Esophagus squamous epithelium (tissue), 5 donors: ENCODE measurements at places on chromosomes 1 and 21. TPM values are rescaled to one million over a fixed set of nuclear protein-coding genes. Genes with fewer than 3 reads are reported as not detected.

Gene INSRR
- total RNA-seq: not detected

GRCh38 chr21:34687745-34688144, 19.0 kb downstream of the CLIC6 start:
- DNase-seq: no peak

GRCh38 chr1:34549199-34549598, 205.6 kb upstream of the GJB5 start:
- no peak for DNase-seq

GRCh38 chr1:6270401-6270800, 9.5 kb upstream of the GPR153 start:
- DNase-seq: no peak

Gene IRF6
- 100 TPM for total RNA-seq

DNA sequence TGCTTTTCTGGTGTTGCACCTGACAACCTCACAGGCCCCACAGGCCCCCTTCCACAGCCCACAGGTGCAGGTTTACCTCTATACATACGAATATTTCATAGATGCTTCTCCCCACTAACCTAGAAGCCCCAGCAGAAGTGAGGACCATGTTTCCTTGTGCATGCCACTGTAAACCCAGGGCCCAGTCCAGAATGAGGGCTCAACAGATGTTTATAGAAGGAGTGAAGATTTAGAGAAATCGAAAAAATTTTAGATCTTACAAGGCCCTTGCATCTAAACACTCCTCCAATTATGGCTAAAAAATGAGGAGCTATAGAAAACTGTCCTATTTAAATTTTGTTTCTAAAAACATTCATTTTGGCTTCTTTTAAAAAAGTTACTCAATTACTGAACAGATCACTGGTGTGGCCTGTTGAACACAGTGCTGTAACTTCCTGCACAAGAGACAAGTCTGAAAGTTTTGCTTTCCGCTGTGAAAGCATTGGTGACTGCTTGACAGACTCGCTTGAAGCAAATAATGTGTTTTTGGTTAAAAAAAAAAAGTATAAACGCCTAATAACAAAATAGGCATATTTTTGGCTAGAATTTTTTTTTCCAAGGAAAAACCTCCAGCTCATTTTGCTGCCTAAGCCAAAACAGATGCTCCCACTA, 1.2 kb downstream of the ABCB10 start:
- no peak for DNase-seq

GRCh38 chr1:71054281-71054731, 6.7 kb upstream of the PTGER3 start:
- DNase-seq: no peak

DNA sequence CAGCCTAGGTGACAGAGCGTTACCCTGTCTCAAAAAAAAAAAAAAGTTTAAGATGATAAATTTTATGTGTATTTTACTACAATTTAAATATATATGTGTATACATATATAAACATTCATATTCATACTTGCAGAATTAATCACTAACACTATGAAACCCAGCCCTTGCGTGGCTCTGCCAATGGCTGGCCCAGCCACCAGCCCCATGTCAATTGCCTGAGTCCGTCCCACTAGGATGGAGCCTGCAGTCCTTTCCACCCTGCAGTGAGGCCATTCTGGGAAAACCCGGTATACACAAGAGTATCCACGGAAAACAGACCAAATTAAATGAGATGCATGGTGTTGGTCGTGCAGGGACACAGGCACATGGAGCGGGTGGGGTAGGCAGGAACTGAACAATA, 49.7 kb downstream of the TCP10L start:
- DNase-seq: no peak

DNA sequence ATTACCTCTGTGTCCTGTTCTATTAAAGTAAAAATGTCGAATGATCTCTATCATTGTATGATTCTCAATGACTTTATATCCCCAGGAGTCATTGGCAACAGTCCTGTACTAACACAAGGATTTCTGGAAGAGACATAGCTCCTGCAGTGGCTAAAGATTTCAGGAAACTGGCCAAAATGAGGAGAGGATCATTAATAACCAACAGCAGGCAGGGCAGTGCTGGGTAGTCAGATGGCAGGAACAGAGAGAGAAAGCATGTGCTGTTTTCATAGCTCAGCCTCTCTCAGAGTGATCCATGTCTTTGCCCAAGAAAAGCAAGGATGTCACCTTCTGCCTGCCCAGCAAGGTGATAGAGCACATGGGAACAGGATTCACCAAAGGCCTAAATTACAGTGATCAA, 604.7 kb upstream of the PLXNA2 start:
- no peak for DNase-seq

GRCh38 chr1:216604771-216605170, 118.5 kb downstream of the ESRRG start:
- DNase-seq: no peak

DNA sequence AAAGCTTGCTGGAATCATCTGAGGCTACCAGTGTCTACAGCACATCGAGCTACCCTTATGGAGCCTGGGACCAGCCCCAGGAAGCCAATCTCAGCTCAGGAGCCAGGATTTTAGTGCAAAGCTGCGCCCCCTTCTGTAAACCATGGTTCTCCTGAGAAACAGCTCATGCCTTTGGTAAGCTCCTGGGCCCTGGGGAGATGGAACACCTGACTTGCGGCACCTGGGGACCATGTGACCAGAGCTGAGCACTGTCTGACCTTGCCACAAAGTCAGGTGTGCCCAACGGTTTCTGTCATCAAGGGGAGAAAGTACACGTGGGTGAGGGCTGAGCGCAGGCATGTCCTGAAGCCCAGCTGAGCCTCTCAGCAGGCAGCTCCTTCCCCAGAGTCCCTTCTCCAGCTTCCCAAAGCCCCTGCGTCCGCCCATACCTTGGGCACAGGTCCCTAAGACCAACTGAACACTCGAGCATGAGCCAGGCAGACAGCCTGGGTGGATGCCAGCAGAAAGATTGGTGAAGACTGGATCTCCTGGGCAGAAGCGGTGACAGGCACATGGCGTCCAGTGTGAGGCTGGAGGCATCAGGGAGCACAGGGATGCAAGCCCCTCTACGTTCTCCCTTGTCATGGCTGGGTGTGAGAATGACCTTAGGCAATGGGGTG, 57.9 kb upstream of the TENT5B start:
- DNase-seq: no peak

Gene CELF3
- total RNA-seq: not detected

Gene SETDB1
- 29.0 TPM for total RNA-seq

GRCh38 chr1:64687725-64688327, 57.0 kb upstream of the RAVER2 start:
- no peak for DNase-seq

- DNase-seq: no peak
These were observed 7.6 kb upstream of the LYST start for GRCh38 chr1:235874261-235874660.

GRCh38 chr1:109535971-109536491, 3.6 kb upstream of the GPR61 start:
- DNase-seq: no peak

Gene KCNJ9
- total RNA-seq: not detected

Gene FCER1G
- total RNA-seq: 50.4 TPM
